GM06990 (cell line): ENCODE measurements at places on chromosomes 3 and 15.

GRCh38 chr3:54347060-54347459, 224.7 kb downstream of the CACNA2D3 start:
- DNase-seq, result no peak

- no peak for DNase-seq
These were observed 28.9 kb upstream of the MITF start for GRCh38 chr3:69710153-69710977.

- DNase-seq, result no peak
These were observed 9.6 kb upstream of the SMARCC1 start for GRCh38 chr3:47791193-47791855.

DNA sequence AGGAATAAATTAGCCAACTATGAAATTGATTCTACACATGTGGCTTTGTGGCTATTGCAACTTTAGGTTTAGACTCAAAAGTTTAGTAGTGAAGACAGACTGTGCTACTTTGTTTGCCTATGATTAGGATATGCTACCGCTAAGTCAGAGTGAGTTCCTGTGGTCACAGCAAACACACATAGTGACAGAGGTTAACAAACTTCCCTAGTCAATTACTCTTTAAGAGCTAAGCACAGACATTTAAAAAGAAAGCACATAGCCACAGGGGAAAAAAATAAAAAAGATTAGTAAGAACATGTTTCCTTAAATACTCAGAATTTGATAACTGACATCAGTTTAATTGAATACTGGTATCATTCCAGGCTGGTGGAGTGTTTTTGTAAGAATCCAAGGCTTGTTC, 207.1 kb downstream of the GBE1 start:
- DNase-seq, result no peak
